Cardiac ventricle fibroblast (primary cell): ENCODE measurements at places on chromosomes 6 and 20. TPM values are rescaled to one million over a fixed set of nuclear protein-coding genes. Genes with fewer than 3 reads are reported as not detected.

Gene CCDC167
- total RNA-seq: 50.1 and 53.1 TPM in 2 replicates

Gene LY6G6D
- not detected in 2 replicates for total RNA-seq

Gene DAAM2
- total RNA-seq: 12.3 and 15.5 TPM in 2 replicates

Gene CGA
- total RNA-seq: not detected in 2 replicates

Gene LHFPL5
- total RNA-seq: not detected in 2 replicates

Gene CAGE1
- total RNA-seq: not detected in 2 replicates

Gene SFTA2
- not detected in 2 replicates for total RNA-seq

Gene CRYBG1
- total RNA-seq: 12.3 and 13.0 TPM in 2 replicates

Gene GGTLC1
- not detected in 2 replicates for total RNA-seq

Gene PLN
- total RNA-seq: not detected in 2 replicates

Gene WFDC5
- not detected in 2 replicates for total RNA-seq

Gene LRRN4
- total RNA-seq: not detected in 2 replicates

Gene C6orf15
- total RNA-seq: 0.49 TPM in 1 of 2 replicates, not detected in the other

Gene MRAP2
- 0.98 and 1.1 TPM in 2 replicates for total RNA-seq

Gene TRIM40
- not detected in 2 replicates for total RNA-seq
